Activated effector memory CD4-positive, alpha-beta T cell treated with Interleukin-2 at 50 U/mL for 16 hours (primary cell): ENCODE measurements at places on chromosomes 7 and 10.

GRCh38 chr10:127081851-127082345 is 114.5 kb downstream of the INSYN2A start:
- DNase-seq = no peak

GRCh38 chr7:122984021-122984420 is 11.5 kb downstream of the TAS2R16 start:
- DNase-seq = no peak

GRCh38 chr10:128606055-128606454 is 479.8 kb upstream of the MKI67 start:
- DNase-seq = no peak

DNA sequence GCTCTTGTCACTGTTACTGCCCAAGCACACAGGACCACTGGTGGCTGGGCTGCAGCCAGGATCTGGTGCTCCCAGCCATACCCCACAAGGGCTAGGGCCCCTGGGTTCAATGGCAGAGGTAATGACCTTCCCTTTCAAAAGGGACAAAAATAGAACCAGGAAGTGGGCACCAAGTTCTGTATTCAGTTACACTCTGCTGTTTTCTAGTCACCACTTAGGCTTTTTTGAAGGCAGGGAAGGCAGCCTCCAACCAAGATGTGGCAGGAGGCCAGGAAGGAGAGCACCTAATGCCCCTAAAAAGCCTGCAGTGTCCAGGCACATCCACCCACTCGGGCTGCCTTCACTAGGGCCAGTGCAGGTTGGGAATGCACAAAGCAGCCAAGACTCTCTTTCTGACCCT is 47.8 kb downstream of the NOD1 start:
- no peak for DNase-seq

- DNase-seq = no peak
These were observed 56.1 kb upstream of the PALS2 start for GRCh38 chr7:24517166-24517565.

- DNase-seq = no peak
These were observed 106.7 kb upstream of the PRSS58 start for GRCh38 chr7:142364551-142364950.

DNA sequence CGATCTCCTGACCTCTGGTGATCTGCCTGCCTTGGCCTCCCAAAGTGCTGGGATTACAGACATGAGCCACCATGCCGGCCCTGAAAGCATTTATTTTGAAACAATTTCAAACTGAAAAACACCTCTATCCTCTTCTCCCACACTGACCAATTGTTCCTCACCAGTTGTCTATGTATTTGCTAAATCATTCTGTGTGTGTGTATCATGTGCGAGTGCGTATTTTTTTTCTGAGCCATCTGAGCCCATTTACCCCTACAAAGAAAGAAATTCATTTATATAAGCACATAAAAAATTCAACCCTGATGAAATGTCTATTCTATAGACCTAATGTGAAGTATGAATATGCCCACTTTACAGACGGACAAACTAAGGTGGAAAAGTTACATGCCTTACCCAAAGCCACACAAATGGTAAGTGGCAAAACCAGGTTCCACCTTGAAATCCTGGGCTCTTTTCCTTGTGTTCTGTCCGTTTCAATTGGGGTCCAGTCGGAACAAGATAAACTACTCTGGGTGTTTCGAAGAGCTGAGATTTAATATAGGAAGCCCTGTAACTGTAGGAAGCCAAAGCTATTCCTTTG is 46.8 kb downstream of the RBM17 start:
- no peak for DNase-seq

- no peak for DNase-seq
These were observed 97.3 kb downstream of the CCDC71L start for GRCh38 chr7:106563466-106564150.

DNA sequence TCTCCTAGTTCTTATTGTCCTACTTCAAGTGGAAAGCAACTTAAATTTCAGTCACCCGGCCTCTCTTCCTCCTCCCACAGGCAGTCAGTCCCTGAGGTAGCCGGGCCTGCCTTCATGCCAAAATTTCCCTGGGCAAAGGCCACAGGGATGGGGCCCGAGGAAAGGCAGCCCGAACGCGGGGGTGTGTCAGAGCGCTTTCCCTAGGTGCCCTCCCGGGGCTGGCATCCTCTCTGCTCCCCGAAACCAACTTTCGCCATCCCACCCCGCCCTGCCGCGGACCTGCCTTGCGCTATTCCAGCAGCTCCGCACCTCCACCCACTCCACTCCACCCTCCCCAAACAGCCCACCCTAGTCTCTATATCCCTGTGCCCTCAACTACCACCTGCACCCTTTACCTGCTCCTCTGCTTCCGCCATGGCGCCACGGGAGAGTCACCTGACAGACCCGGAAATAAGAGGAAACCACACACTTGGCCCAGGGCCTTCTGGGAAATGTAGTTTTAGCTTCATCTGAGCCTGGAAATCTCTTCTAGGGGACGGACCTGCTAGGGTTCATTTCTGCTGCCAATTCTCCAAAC is at the start of gene VPS41:
TSS of gene VPS41 (minus strand) at position 433 of the 577 bp plus-strand sequence. CDS start at position 416, 17 bp downstream.
- peak; percentile 67 for DNase-seq

- DNase-seq = no peak
These were observed 50.1 kb upstream of the RASGEF1A start for GRCh38 chr10:43316988-43317387.

DNA sequence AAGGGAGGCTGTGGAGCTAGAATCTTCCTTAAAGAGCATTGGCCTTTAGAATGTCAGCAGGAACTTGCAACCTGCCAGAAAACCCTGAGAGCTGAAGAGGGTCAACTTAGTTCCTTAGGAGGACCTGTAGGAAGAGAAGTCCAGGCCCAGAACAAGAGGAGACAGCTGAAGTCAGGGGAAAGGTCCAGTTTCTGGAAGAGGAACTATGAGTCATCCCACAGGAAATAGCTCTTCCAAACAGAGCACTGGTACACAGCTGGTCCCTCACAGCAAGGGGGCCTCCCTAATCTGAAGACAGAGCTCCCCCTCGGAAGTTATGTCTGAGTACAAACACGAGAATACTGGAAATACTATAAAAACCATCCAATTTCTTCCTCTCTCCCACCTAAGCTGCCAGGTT is 98.9 kb downstream of the HERPUD2 start:
- no peak for DNase-seq

- no peak for DNase-seq
These were observed 129.6 kb downstream of the ZWINT start for GRCh38 chr10:56231436-56231835.

DNA sequence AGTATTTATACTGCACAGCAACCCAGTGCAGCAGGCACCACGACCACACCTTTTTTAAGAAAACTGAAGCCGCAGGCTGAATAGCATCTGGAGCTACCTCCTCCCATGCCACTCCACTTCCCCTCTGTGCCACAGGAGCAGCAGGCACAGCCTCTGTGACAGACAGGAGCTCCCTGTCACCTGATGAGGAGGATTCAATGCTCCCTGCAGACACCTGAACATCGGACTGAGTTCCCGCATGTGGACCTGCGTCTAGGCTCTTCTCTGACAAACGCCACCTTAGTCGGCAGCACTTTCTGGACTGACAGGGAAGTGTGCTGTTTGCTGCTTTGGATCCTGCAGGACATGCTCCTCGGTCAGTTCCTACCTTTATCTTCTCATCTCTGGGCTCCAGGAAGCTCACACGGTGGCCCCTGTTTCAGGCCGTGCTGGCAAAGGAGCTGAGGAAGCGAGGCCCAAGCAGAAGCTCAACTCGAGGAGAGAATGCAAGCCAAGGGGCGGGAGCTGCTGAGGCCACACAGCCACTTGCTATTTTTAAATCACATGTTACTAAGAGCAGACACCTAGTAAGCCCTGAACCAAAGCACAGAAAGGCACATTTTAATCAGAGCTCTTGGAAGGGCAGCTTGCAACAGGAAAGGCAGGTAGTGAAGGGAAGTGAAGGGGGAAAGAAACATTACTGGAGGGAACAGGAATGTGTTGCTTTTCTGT is 56.6 kb downstream of the VOPP1 start:
- no peak for DNase-seq

GRCh38 chr7:94294471-94295131 is 100.1 kb upstream of the COL1A2 start:
- DNase-seq = no peak

DNA sequence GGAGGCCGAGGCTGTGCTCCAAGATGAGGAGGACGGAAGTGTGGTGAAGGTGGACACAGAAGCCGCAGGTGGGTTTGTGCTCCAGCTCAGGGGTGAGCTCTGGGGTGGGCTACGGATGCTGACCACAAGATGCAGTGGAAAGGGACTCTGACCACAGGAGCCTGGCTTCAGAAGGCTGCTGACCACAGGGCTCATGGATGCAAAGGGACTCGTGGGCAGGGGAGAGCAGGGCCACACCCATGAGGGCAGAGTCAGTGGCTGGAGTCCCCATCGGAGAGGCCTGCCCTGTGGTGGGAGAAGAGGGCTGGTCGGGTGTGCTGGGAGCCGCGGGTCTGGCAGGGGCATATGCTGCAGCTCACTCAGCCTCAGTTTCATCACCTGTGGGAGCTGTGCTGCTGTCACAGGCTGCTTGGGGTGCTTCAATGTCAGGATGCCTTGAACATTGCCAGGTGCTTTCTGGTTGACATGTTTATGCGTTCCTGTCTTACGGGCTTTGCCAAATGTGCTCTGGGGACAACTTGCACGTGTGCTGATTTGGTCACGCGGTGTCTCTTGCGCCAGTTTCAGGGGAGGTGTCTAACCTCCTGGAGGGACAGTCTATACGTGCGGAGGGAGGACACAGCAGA is 13.7 kb downstream of the SCART1 start:
- DNase-seq = no peak

DNA sequence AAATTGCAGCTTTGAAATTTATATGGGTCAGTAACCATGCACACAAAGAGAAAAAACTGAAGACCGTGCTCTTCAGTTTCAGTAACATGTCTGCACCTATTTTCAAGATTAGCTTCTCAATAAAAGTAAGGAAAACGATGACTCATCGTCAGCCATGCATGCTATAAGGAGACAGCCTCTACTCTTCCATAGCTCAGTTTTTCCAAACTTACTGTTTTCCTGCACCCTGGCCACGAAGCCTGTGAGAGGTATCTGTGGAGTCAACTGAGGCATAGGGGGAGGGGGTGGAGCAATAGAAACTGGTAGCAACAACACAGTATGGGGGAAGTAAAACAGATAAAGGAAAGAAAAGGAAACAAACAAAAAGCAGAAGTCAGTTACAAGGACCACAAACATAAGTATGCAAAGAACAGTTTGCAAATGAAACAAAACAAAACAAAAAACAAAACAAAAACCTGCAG is 58.0 kb downstream of the PDSS1 start:
- no peak for DNase-seq

- no peak for DNase-seq
These were observed 233.7 kb upstream of the PTN start for GRCh38 chr7:137577184-137577583.

- DNase-seq = no peak
These were observed 184.2 kb downstream of the EMX2 start for GRCh38 chr10:117726596-117727295.

- no peak for DNase-seq
These were observed 65.8 kb downstream of the BMPER start for GRCh38 chr7:33971106-33971505.

DNA sequence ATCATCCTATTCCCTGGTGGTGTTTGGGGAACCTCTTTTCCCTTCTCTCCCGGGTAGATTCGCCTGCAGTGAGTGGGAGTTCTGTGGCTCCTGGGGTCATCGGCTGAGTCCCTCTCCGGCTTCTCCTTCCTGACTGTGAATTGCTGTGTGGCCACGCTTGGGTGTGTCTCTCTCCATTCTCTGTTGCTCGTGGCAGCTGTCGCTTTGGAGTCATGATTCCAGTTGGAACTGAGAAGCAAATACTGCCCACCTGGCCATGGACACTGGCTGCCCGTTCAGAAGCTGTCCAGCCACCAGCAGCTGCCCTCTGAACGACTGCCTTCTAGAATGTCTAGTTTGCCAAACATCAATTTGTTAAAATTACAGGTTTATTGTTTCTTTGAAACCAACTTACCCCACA is 23.1 kb upstream of the PITRM1 start:
- no peak for DNase-seq

DNA sequence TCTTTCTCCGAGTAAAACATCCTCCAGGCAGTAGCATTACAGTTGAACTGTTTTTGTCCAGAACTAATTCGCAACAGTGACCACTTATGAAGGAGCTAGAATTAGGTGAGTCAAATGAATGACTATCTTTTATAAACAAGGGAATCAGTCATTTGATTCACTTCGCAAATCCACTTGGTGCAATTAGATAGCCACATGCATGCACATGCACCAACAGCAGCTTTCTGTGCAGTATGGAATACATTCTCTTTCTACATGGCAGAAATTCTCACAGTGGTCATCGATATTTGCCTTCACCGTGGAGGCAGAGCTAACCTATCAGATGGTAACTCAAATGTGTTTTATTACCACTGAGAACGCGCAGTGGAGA is 118.8 kb downstream of the CDK6 start:
- DNase-seq = no peak

GRCh38 chr10:125871338-125871737 is 9.8 kb downstream of the DHX32 start:
- no peak for DNase-seq

DNA sequence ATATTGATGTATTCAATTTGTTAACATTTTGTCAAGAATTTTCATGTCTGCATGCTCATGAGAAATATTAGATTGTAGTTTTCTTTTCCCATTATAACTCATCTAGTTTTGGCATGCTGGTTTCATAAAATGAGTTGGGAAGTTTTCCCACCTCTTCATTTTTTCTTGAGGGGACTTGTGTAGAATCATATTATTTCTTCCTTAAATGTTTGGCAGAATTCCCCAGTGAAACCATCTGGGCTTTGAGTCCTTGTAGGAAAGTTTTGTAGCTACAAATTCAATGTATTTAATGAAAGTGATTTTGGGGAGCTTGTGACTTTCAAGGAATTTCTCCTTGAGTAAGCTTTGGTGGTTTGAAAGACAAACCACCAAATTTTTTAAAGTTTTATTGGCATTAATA is 173.2 kb downstream of the PHTF2 start:
- no peak for DNase-seq

- DNase-seq = no peak
These were observed 261.6 kb downstream of the MDFIC start for GRCh38 chr7:115183431-115184057.

GRCh38 chr7:431658-432111 is 88.0 kb downstream of the PDGFA start:
- no peak for DNase-seq

DNA sequence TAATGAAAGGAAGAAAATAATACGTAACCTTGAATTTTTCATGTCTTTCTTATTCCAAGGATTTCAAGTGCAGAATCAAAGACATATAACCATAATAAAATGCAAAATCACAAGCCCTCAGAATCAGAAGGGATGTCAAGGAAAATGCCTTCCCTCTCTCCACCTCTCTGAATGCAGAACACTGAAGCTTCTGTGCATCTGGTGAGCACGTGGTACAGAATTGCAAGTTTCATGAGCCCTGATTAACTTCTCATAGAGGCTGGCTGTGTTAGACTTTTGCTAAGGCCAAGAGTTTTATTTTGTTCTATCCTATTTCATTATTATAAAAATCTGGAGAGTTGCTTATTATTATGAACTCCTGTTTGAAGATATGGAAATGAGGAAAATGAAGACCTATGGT is 533.7 kb upstream of the POM121L12 start:
- DNase-seq = no peak

DNA sequence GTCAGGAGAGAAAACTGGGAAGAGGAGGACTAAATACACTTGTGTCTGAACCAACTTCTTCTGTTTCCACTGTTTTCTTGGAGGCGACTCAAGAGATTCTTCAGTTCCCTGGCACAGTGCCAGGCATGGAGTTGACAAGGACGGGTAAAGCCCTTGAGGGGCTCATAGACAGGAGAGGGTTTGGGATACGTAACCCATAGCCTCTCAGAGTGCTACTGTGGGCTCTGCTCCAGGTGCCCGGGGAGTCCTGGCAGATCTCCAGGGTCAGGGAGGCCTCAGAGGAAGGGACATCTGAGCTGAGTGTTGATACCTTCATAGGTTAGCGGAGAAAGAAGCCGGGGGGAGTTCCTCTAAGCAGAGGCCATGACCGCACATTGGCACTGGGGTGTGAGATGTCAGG is 42.0 kb downstream of the GALNT17 start:
- DNase-seq = no peak
